ENCODE measurements at places on chromosomes 1 and 21.

- H3K4me3 ChIP-seq: peak overlapping the region; percentile 100
- peak overlapping the region; percentile 97 for H3K27ac ChIP-seq
- DNase-seq: no peak
- peaks cover 43% of the 10 kb centered on the region for H3K36me3 ChIP-seq
- peaks cover 5% of the 10 kb centered on the region for H3K27me3 ChIP-seq
- H3K4me1 ChIP-seq: peaks cover 53% of the 10 kb centered on the region
These were observed 725 bp downstream of the RTCA start for GRCh38 chr1:100266741-100267140.

GRCh38 chr1:211920602-211921226 lies 90.2 kb upstream of the LPGAT1 start:
- no peaks in the 10 kb centered on the region for H3K4me1 ChIP-seq
- H3K27ac ChIP-seq: no peak overlapping the region
- no peak overlapping the region for H3K4me3 ChIP-seq
- H3K27me3 ChIP-seq: peaks cover 65% of the 10 kb centered on the region

GRCh38 chr1:60279798-60280197 lies 206.2 kb upstream of the C1orf87 start:
- no peak overlapping the region for H3K4me3 ChIP-seq
- DNase-seq: no peak
- H3K27me3 ChIP-seq: no peaks in the 10 kb centered on the region

DNA sequence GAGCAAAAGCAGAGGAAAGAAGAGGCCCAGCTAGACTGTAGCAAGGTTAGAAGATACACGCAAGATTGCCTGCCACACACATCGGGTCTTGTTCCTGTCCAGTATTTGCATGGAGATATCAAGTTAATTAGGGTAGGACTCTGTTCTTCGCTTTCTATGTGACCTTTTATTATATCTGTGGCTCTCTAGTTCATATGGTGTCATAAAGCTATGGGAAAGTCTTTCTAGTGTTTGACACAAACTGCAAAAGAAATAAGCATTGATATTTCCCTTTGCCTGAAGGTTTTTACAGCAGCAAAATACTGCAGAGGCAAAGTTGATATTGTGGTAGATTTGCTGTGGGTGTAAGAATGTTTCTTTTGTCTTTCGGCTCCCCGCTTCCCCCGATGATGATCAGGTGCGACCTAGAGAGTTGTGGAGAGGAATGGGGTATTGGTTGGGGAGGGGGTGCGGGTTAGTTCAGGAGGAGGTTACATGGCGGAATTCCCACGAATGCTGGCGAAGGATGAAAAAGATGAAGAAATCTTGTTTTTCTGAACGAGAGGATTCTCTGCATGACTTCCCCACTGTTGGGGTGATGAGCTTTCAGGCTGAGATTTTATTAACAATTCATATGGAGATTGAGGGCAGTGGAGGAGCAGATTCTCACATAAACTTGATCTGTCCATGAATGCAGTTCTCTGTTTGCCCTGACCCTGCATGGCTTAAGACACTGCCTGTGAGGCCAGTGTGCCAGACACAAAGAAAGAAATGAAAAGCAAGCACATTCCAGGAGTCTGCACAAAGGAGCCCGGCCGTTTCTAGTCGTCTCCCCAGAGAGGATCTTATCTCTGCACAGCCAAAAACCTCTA lies 550.2 kb downstream of the USP25 start:
- no peak overlapping the region for H3K4me3 ChIP-seq
- H3K27ac ChIP-seq: no peak overlapping the region
- no peaks in the 10 kb centered on the region for H3K36me3 ChIP-seq
- DNase-seq: no peak

DNA sequence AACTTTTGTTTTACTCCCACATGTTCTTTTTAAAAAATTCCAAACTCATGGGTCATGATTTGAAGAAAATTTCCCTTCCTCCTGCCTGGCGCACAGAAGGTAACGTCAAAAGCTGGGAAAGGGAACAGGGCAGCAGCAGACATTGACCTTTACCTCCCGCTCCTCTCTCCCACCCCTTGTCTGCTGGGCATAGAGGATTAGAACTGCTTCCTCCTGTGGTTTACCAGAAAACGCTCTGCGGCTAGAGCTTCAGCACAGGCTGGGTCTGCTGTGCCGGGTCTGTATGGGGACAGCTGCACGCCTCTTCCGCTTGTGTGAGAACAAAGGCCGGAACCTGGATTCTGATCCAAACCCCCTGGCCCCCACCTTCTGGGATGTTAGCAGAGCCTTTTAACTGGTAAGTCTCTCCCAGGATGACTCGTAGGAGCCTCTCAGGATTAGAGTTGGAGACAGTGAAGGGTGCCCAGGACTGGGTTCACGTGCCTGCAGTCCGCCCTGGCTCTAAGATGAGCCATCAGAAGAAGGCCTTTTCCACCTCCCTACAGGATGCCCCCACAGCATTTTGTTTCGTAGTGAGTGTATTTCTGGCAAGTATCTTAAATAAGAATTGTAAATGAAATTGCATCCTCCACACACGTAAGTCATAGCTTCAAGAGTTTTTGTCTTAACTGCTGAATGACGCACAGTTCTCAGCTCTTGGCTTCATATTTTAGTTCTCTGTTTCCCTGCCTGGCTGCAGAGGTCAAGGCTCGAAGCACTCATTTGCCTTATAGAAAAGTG lies 5.2 kb downstream of the H6PD start:
- peak; percentile 77 for DNase-seq
- peaks cover 63% of the 10 kb centered on the region for H3K4me1 ChIP-seq
- peak overlapping the region; percentile 79 for H3K27ac ChIP-seq
- H3K36me3 ChIP-seq: peaks cover 14% of the 10 kb centered on the region
- H3K4me3 ChIP-seq: peak overlapping the region; percentile 47

DNA sequence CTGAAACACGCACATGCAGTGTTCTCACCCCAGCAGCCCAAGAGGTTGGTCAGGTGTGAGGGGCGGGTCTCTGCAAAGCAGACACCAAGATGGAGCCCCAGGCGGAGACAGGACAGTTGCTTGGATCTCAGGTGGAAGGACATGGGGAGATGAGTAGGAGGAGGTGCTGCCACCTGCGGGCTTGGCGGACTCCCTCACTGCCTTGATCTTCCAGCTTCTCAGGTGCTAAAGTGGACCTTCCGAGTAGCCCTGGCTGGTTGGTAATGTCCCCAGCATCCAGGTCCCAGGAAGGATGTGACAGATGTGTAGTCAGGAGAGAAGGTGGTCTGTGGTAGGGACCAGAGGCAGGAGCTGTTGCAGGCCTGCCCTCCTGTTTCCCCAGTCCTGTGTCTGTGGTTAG lies 114.1 kb downstream of the AJAP1 start:
- no peaks in the 10 kb centered on the region for H3K4me1 ChIP-seq
- no peaks in the 10 kb centered on the region for H3K27me3 ChIP-seq
- H3K36me3 ChIP-seq: no peaks in the 10 kb centered on the region
- no peak overlapping the region for H3K27ac ChIP-seq
- no peak for DNase-seq

DNA sequence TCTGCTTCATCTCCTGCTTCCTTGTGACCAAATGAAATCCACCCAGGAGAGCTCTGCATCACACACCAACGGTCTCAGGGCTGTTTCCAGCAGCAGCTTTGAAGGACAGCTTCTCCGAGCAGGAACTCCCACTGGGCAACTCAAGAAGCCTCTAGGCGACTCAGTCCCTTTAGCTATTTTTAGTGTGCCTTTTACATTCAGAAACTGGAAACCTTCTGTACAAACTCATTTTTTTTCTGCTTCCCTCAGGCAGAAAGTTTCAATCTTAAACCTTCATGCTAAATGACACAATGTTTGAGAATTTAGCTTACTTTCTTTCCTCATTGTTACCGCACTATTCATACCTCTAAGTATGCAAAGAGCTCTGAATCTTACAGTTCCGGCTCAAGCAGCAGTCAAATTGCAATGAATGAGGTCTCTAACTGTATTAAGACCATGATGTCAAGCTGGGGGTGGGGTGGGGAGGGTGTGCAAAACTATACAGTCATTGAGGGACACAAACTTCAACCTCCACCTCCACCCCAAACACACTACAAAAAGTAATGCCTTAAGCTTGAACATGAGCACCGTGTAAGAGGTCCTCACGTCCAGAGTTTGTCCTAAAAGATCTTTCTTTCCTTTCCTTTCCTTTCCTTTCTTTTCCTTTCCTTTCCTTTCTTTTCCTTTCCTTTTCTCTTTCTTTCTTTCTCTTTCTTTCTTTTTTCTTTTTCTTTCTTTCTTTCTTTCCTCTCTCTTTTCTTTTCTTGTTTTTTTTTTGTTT lies 16.4 kb upstream of the TARBP1 start:
- no peaks in the 10 kb centered on the region for H3K36me3 ChIP-seq
- H3K27ac ChIP-seq: peak overlapping the region; percentile 49
- H3K27me3 ChIP-seq: peaks cover 13% of the 10 kb centered on the region
- DNase-seq: no peak
- H3K4me1 ChIP-seq: peaks cover 43% of the 10 kb centered on the region
- no peak overlapping the region for H3K4me3 ChIP-seq

GRCh38 chr21:29102791-29103257 lies 27.6 kb upstream of the MAP3K7CL start:
- H3K4me1 ChIP-seq: no peaks in the 10 kb centered on the region
- H3K36me3 ChIP-seq: peaks cover 5% of the 10 kb centered on the region
- no peak overlapping the region for H3K27ac ChIP-seq
- no peak for DNase-seq
- H3K4me3 ChIP-seq: no peak overlapping the region

GRCh38 chr1:93620172-93620840 lies 61.3 kb downstream of the BCAR3 start:
- peaks cover 2% of the 10 kb centered on the region for H3K4me1 ChIP-seq
- H3K27ac ChIP-seq: no peak overlapping the region
- peaks cover 9% of the 10 kb centered on the region for H3K27me3 ChIP-seq
- H3K4me3 ChIP-seq: no peak overlapping the region
- H3K36me3 ChIP-seq: no peaks in the 10 kb centered on the region

DNA sequence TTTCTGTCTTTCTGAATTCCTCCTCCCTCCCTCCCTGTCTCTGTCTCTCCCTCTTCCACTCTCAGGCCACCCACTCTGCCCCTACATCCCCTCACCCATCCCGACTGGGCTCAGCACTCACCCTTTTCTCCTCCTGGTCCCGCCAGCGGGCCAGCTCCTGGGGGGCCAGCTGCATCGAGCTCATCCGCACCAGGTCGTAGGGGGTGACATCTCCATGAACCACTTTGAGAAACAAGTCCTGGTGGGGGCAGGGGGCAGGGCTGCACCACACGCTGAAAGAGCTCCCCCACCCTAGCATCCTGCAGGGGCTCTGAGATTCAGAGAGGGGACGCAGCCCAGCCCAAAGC lies 17.8 kb downstream of the SPOCD1 start:
- peaks cover 8% of the 10 kb centered on the region for H3K4me1 ChIP-seq
- no peak overlapping the region for H3K27ac ChIP-seq
- no peaks in the 10 kb centered on the region for H3K36me3 ChIP-seq
- no peak for DNase-seq
- H3K4me3 ChIP-seq: no peak overlapping the region

DNA sequence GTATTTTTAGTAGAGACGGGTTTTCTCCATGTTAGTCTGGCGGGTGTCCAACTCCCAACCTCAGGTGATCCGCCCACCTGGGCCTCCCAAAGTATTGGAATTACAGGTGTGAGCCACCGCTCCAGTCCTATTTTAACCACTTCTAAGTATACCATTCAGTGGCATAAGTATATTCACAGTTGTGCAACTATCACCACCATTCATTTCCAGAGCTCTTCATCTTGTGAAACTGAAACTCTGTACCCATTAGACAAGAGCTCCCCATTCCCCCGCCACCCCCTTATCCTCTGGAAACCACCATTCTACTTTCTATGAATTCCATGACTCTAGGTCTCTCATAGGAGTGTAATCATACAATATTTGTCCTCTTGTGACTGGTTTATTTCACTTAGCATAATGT lies 40.2 kb upstream of the CAMTA1 start:
- H3K4me3 ChIP-seq: no peak overlapping the region
- peaks cover 4% of the 10 kb centered on the region for H3K4me1 ChIP-seq
- peaks cover 38% of the 10 kb centered on the region for H3K27me3 ChIP-seq
- H3K36me3 ChIP-seq: no peaks in the 10 kb centered on the region

DNA sequence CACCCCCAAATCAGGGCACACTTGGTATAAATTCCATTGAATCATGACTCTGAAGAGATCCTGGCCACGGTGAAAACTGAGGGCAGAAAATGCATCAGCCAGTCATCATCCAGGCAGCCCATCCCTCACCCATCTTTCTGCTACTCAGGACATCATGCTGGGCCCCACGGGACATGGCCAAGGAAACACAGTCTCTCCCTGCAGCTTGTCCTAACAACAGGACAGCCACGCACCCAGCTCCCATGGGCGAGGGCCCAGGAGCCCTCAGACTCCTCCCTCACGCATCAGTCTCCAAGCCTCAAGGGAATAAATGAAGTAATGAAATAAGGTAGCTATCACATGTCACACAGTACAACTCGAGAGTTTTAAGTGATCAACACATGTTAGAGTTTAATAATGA lies 37.8 kb downstream of the ELK4 start:
- DNase-seq: no peak
- peaks cover 9% of the 10 kb centered on the region for H3K27me3 ChIP-seq
- H3K36me3 ChIP-seq: peaks cover 30% of the 10 kb centered on the region
- H3K4me3 ChIP-seq: peak overlapping the region; percentile 66
- H3K4me1 ChIP-seq: peaks cover 58% of the 10 kb centered on the region
- H3K27ac ChIP-seq: peak overlapping the region; percentile 93

- DNase-seq: no peak
- H3K36me3 ChIP-seq: no peaks in the 10 kb centered on the region
- H3K4me3 ChIP-seq: no peak overlapping the region
- H3K27me3 ChIP-seq: no peaks in the 10 kb centered on the region
These were observed 414.6 kb upstream of the PTBP2 start for GRCh38 chr1:96306809-96307560.

DNA sequence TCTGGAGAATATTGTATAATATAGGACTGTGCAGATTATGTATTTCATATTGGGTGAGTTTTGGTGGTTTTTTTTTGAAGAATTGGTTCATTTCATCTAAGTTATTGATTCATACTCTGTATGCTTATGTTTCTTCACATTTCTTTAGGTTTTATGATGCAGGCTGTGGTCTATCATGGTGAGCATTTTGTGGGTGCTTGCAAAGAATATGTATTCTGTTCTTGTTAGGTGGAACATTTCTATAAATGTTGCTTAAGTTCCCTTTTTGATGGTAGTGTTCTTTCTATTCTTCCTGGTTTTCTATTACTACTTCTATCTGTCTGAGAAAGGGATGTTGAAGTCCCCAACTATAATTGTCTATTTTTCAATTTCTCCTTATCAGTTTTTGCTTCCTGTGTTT lies 42.6 kb downstream of the PKN2 start:
- no peak for DNase-seq
- peaks cover 16% of the 10 kb centered on the region for H3K36me3 ChIP-seq
- no peak overlapping the region for H3K27ac ChIP-seq
- no peak overlapping the region for H3K4me3 ChIP-seq
- H3K27me3 ChIP-seq: no peaks in the 10 kb centered on the region

GRCh38 chr1:235883261-235883927 lies 16.7 kb upstream of the LYST start:
- H3K27me3 ChIP-seq: peaks cover 11% of the 10 kb centered on the region
- H3K36me3 ChIP-seq: peaks cover 2% of the 10 kb centered on the region
- no peak overlapping the region for H3K27ac ChIP-seq
- DNase-seq: no peak
- H3K4me3 ChIP-seq: no peak overlapping the region
- peaks cover 39% of the 10 kb centered on the region for H3K4me1 ChIP-seq

- H3K36me3 ChIP-seq: no peaks in the 10 kb centered on the region
- no peak overlapping the region for H3K27ac ChIP-seq
- H3K4me3 ChIP-seq: no peak overlapping the region
These were observed 124.9 kb upstream of the TMEM51 start for GRCh38 chr1:15028616-15029015.
